ENCODE measurements at places on chromosomes 5 and 9.

DNA sequence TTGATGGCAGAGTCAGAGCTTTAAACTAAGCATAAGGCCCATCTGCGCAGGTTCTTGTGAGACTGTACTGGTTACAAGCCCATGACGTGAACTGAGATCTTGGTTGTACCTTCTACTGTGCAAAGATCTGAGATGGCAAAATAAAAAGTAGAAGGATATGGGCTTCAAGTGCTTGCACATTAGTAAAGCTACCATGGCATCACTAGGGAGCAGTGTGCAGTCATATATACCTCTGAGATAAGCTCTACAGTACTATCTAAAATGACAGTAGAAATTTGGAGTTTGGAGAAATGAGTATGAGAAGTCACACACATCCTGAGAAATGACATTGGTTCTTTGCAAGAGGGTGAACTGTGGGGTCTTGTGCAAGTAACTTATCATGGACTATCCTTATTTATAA, 408.2 kb upstream of the PRR16 start:
- no peak for DNase-seq

- DNase-seq: no peak
Measured at GRCh38 chr9:83069651-83070050, 6.7 kb upstream of the RASEF start.

DNA sequence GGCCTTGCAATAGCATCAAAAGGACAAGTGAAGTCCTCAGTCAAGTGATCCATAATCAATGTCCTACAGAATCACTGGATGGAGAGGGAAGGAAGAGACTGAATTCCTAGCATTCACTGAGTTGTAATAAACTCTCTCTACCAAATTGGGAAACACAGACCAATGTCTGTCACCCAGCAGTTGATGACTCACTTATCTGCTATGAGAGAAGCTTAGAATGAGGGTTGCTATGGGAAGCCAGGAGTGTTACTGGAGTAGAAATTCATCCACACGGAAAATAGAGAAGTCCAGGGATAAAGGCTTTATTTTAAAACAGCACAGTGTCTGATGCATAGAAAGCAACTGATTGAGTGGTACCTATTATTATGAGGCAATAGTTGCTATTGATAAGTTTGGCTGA, 407.4 kb downstream of the BRINP1 start:
- DNase-seq: no peak

- no peak for DNase-seq
Measured at GRCh38 chr5:129917224-129917623, 13.0 kb downstream of the CHSY3 start.

DNA sequence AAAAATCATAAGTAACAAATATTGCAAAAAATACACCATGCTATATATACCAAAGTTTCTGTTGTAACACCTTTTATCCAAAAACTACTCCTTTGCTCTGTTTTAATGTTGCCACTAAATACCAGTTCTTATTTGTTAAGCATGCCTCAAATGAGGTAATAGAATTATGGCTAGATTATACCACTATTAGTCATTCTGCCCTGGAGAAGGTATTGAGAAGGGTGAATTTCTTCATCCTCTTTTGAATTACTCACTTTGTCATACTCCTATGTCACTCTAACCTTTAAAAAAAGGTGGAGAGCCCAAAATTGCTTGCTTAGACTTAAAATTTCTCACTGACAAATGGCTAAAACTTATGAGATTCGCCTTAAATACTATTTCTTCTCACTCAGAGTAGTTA, 750.9 kb downstream of the MAT2B start:
- DNase-seq: no peak

DNA sequence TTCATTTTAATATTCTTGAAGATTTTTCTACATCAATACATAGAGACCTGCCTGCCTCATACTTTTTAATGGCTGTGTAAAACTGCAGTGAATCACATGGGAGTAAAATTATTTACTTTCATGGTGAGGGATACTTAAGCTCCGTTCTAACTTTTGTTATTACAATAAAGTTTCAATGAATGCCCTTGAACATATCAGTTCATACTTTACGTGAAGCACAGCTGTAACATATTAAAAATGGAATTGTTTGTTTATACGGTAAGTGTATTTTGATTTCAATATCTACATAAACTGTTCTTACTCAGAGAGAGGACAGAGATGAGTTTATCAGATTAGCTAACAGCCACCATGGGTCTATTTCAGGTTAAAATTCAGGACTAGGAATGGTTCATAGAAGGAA, 155.1 kb downstream of the NR3C1 start:
- DNase-seq: no peak

DNA sequence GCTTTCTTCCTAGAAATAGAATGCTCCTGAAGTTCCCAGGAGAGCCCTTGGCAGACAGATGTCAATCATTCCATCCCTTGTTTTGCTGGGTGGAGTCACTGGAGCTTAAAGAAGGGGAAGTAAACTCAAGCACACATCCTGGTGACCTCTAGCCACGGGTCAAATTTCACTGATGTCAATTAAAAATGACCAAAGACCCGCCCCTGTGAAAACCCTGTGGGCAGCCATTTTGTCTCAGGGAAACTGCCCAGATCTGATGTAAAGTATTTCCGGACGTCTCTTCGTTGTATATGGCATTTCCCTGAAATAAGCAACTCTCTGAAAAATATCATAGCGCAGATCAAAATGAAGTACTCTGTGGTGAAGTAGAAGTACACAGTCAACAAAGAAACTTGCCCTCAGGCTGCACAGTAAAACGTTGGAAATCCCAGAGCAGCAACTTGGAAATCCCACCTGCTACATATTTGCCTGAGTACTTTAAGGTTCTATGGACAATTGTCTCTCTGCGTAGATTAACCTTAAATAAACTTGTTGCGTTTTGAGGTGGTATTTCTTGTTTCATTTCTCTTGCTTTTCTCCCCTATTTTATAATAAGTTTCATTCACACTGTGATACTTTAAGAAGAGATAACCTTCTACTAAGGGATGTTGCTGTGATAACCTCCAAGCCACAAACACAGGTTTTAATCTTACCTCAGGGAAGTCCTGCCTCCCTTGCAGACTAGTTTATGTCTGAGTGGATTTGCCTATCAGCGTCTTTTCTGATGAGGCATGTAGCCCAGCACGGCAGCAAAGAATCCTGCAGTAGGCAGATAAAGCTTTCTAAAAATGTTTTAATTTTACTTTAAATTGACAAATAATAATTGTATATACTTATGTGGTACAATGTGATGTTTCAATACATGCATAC, 60.9 kb upstream of the PIP5K1B start:
- DNase-seq: no peak

- DNase-seq: no peak
Measured at GRCh38 chr9:87547671-87548081, 50.0 kb downstream of the DAPK1 start.

DNA sequence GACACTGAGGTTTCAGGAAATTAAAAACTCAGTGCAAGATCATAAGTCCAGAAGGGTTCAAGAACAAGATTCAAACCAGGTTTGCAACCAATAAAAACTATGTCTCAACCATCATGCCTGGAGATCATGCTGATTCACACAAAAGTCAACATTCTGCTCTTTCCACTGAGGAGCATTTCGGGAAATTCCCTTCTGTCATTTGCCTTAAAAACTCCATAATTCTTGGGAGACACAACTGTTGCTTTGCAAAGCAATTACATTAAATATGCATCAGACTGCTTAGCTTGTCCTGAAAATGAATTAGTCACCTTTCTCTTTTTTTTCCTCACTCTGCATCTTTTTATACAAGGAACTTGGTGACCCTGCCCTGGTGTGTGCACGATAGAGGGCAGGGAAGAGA, 275.9 kb upstream of the ZNF462 start:
- no peak for DNase-seq

- no peak for DNase-seq
Measured at GRCh38 chr5:10552183-10553143, 11.4 kb upstream of the ANKRD33B start.
